ENCODE measurements at places on chromosomes 16 and 17.

- no peak for DNase-seq
Observed at GRCh38 chr16:74951681-74952080, 33.2 kb downstream of the WDR59 start.

DNA sequence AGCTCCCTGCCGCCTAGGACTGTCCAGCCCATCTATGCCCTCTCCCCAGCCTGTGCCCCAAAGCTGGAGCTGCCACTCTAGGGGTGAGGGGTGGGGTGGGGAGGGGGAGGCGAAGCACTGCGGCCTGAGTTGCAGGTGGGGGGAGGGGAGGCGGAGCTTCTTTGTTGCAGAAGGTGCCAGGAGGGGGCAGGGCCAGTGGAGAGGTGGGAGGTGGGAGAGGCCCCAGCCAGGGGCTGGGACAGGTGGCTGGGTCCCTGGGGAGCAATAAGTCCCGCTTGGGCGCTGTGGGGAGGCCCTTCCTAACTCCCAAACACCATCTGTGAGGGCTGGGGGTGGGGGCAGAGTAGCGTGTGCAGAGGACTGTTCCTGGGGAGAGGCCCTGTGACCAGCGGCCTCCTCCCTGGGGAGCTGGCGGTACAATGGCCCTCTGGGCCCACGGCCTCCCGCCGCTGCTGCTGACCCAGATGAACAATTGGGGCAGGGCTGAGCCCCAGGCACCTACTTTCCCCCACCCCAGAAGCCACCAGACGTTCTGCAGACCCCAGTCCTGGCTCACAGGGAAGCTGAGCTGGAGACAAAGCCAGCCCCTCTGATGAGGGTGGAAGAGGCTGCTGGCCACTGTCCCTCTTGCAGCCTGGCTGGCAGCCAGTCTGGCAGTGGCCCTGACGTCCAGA lies 2.2 kb upstream of the NTN3 start:
- DNase-seq = no peak

DNA sequence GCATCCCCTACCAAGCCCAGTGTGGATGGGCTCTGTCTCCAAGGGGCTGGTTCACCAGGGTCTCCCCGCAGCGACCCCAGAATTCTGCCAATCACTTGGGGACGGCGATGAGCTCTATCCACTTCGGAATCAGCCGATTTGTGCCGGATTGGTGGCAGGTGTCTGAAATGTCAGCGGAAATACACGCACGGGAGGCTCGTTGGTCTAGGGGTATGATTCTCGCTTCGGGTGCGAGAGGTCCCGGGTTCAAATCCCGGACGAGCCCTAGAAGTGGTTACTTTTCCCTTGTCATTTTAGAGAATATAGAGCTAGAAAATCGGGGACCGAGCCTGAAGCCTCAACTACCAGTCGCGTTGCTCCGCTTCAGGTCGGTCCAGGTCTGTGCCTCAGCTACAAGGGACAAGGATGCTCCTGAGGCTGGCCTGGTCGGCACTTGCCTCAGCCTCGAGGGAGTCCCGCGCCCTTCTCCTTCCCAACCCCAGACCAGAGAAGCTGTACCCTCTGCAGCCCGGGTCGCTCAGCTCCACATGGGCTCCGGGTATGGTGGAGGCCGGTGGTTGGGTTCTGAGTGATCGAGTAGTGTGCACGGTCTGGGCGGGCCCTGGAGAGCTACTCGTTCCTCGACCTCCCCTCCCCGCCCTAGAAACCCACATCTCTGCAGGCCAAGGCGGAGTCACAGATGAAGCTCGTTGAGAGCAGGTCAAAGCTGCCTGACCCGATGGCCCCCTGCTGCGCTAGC lies 16.0 kb upstream of the OR1F1 start:
- no peak for DNase-seq

GRCh38 chr16:13856398-13856797 lies 63.6 kb upstream of the ERCC4 start:
- no peak for DNase-seq

DNA sequence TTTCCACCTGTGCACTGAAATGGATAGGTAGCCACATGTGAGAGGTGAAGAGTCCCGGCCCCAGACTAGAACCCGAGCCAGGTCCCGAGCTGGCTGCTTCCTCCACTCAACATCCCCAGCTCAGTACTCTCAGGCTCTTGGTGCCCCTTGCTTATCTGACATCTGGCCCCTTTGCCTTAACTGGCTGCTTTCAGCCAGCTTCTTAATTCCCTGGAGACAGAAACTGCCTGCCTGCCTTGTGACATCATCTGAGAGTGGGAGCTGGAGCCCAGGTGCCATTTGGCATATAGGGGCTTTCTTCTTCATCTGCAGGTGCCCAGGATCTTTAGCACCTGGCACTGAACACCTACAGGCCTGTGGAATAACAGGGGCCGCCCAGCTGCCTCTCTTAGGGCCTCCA lies 8.9 kb downstream of the CHAD start:
- DNase-seq = no peak

- DNase-seq = no peak
Observed at GRCh38 chr16:14462811-14463210, 167.2 kb downstream of the PARN start.

- DNase-seq = no peak
Observed at GRCh38 chr16:88387941-88388627, 5.3 kb downstream of the ZNF469 start.

GRCh38 chr17:34398990-34399389 lies 36.0 kb upstream of the CCL1 start:
- DNase-seq = no peak

- DNase-seq = no peak
Observed at GRCh38 chr16:53704445-53704813, 473 bp downstream of the FTO start.

- no peak for DNase-seq
Observed at GRCh38 chr17:63881935-63882601, at the start of gene GH2. Gene GH2, minus strand, starts transcription at chr17:63881944. Its CDS starts 143 bp downstream, at chr17:63881801.

- peak; percentile 80 for DNase-seq
Observed at GRCh38 chr16:2537451-2538379, at the start of gene PDPK1. Gene PDPK1, plus strand, starts transcription at chr16:2538021. Its CDS starts 92 bp downstream, at chr16:2538113.

GRCh38 chr17:72119873-72120641 lies 763 bp upstream of the SOX9 start:
- DNase-seq = no peak

- DNase-seq = no peak
Observed at GRCh38 chr17:55757659-55758058, 6.8 kb downstream of the PCTP start.

DNA sequence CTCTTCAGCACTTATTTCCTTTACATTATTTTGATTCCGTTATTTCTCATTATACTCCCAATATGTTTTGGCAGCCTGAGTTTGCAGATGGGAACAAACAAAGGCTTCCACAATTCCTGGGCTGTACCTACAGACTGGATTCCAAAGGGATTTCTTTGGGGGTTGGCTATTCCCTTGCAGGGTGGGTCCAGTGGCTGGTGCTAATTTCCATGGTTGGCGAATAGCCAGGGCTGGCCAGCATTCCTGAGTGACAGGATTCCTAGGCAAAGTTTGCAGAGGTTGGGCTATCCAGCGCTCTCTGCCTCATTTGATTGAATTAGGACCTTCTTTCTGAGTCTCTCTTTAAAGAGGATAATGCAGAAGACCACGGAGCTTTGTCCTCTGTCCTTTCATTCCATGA lies 207.4 kb downstream of the MAF start:
- DNase-seq = no peak

DNA sequence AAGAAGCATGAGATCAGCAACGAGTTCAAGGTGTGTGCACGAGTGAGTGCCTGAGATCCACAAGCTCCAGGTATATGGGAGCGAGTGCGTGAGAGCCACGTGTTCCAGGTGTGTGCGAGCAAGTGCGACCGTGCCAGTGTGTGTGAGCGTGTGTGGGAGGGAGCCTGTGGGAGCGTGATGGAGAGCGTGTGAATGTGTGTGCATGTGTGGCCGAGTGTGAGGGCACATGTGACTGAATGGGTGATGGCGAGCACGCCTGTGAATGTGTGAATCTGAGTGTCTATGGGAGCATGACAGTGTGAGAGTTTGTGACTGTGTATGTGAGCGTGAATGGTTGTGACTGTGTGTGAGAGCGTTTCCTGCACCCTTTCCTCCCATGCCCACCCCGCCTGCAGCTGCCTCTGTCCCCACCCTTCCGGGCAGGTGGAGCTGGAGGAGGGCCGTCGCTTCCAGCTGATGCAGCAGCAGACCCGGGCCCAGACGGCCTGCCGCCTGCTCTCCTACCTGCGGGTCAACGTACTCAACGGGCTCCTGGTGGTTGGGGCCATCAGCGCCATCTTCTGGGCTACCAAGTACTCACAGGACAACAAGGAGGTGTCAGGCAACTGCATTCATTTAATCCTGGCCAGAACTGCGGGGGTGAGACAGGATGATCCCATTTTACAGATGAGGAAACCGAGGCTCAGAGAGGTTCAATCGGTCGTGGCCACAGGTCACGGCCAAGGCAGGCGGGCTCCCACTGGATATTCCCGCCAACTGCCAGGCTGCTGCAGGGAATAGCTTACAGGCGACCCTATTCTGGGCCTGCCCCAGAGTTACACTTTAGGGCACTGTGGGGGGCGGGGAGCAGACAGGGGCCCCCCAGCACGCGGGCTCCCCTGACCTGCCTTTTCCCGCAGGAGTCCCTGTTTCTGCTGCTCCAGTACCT lies 3.7 kb downstream of the TMC8 start:
- DNase-seq = no peak

- DNase-seq = no peak
Observed at GRCh38 chr17:39863918-39864746, at the start of gene IKZF3. Gene IKZF3, minus strand, starts transcription at chr17:39864312. Its CDS starts 186 bp downstream, at chr17:39864126.

DNA sequence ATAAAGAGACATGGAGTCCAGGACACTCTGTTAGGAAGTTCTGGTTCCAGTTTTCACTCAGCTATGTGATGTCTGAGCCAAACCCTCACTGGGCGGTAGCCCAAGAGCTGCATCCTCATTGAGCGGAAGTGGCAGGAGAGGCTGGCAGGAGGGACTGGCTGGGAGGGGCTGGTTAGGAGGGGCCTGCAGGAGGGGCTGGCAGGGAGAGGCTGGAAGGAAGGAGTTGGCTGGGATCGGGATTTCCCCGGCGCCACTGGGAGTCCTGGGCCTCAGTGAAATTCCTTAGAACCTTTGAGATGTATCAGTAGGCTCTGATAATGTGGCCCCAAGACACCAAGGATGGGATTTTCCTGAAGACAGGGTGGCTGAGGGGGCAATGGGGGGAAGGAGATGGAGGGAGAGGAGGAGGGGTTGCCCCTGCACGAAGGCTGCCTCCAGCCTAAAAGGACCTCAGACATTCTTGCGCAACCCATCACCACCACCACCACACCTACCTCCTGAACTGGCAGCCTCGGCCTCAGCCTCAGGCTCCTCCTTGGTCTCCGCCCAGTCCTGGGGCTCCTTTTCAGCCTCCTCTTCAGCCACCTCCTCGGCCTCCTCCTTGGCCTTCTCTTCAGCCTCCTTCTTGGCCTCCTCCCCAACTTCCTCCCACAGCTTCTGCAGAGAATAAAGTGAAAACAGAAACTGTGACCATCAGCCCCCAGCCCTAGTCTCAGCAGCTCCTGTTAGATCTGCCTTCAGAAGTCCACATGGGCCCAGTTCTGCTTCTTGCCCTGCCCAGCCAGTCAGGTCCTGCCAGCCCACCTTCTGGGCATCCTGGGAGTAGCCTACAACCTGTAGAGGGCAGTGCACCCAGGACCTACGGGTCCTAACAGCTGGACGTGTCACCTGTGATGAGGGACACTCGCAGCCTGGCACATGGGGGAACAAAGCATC lies 31.7 kb downstream of the CNGB1 start:
- DNase-seq = no peak

DNA sequence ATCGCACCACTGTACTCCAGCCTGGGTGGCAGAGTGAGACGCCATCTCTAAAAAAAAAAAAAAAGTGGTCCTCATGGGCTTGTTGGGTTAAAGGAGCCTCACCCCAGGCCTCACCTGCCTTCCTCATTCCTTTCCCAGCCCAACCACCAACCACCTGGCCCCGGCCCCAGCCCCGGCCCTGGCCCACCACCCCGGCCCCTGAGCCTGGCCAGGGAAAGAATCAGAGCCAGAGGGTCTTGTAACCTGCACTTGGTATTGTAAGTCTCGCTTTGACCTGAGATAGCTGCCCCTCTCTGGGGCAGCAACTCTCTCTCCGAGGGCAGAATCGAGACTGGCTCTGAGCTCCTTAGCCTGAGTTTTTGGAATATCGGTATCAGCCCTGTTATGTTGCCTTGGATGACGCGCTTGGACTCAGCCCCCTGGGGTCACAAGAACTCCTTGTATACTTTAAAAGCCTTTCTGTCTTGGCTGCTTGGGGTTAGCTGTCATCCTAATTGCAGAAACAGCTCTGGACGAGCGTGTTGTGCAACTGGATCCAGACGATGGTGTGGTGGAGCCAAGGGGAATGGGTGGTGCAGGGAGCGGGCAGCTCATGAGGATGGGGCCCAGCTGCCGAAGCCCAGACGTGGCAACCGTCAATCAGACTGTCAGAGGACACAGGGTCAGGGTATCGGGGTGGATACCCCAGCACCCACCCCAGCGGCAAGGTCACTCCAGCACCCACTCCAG lies 14.6 kb downstream of the SMTNL2 start:
- no peak for DNase-seq

DNA sequence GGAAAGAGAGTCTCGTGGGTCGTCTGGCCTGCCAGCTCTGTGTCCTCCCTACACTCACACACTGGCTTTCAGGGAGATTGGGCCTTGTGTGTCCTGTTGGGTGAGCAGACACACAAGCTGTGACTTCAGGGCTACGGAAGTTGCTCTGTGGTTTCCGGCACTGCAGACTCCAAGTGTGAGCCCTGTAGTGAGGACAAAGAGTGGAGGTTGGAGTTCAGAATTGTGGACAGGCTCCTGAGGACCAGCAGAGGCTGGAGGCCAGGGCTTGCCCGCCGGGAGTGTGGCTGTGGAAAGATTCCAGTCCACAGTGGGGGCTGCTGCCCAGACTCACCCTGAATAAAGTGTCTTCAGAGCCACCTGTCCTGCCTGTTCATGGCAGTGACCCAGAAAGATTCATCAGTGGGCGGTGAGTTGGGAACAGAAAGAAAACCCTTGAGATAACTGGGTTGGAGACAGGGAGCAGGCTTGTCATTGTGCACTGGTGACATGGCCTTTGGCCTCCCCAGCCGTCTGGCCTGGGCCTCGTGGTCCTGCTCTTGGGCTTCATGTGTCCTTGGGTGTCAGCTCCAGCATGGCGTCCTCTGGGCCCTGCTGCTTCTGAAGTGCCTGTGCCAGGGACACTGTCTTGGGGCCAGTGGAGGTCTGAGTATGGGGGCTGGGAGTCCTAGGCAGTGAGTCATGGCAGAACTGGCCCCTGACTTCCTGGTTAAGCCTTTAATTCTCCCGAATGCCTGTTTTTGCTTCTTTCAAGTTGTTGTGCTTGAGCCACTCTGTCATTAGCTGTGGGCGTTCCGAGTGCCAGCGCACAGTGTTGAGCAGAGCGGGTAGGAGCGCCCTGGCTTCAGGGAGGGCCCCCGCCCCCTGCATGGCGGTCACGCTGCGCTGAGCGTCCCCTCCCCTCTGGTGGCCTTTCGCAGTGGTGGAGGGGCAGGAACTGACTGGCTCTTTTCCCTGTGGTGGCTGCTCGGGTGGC lies 19.9 kb upstream of the ZNF750 start:
- no peak for DNase-seq

- DNase-seq = no peak
Observed at GRCh38 chr16:21523411-21524067, 75.8 kb upstream of the METTL9 start.

DNA sequence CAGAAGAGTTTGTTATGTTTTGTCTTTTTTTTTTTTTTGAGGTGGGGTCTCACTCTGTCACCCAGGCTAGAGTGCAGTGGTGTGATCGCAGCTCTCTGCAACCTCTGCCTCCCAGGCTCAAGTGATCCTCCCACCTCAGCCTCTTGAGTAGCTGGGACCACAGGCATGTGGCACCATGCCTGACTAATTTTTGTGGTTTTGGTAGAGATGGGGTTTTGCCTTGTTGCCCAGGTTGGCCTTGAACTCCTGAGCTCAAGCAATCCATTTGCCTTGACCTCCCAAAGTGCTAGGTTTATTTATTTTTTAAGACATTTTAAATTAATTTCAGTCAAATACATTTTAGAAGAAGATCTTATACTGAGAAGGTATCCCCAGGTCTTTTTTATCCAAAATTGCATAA lies 366.7 kb downstream of the KCNJ2 start:
- DNase-seq = no peak
